Dorsolateral prefrontal cortex (tissue), 122 donors: ENCODE measurements at places on chromosomes 16 and 17.

GRCh38 chr17:6052926-6053325 lies 17.3 kb upstream of the WSCD1 start:
- DNase-seq: no peak

DNA sequence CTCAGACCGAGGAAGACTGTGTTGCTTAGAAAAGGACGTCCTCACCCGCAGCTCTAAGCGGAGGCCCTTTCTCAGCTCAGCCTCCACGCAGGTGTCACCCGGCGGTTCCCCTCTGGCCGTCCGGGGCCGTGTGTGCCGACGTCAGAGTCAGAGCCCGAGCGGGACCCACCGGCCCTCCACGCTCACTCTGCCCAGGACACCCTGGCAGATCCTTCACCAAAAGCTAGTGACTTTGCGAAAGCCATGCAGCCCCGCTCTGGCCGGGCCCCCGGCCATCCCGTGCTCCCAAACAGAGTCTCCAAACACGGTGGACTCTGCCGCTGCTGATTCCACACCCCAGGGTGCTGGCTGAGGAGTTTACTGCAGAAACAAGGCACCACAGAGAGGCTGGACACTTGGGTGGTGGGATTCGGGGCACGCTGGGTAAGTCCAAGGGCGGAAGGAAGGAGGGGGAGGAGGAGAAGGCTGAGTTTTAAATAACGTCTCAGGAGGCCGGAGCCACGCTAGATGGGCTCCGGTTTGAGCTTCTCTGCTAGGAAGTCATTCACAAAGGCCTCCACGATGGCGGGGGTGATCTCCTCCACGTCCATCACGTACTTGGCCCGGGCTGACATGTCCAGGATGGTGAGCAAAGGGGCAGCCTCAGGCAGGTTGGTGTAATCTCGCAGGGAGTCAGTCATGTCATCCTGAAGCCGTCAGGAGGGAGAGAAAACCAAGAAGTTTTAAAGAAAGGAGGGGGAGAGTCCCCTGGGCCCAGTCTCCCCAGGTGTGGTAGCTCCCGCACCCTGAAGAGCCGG lies 18.5 kb downstream of the MRM3 start:
- no peak for DNase-seq

DNA sequence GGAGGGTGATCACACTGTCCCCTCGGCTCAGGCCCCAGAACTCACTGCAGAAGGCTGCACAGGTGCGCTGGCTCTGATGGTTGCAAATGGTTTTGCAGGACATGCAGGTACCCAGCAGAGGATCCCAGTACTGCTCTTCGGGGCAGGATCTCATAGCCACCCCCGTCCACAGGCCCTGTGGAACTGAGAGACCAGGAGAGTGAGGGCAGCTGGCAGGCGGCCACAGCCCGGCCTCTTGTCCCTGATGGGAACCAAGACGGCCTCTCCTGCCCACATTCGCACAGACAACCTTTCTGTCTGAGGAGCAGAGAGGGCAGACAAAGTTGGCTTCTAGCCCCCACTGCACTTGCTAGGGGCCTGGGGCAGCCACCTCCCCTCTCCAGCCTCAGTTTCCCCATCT lies 19.5 kb downstream of the TNFRSF13B start:
- DNase-seq: peak; percentile 22

DNA sequence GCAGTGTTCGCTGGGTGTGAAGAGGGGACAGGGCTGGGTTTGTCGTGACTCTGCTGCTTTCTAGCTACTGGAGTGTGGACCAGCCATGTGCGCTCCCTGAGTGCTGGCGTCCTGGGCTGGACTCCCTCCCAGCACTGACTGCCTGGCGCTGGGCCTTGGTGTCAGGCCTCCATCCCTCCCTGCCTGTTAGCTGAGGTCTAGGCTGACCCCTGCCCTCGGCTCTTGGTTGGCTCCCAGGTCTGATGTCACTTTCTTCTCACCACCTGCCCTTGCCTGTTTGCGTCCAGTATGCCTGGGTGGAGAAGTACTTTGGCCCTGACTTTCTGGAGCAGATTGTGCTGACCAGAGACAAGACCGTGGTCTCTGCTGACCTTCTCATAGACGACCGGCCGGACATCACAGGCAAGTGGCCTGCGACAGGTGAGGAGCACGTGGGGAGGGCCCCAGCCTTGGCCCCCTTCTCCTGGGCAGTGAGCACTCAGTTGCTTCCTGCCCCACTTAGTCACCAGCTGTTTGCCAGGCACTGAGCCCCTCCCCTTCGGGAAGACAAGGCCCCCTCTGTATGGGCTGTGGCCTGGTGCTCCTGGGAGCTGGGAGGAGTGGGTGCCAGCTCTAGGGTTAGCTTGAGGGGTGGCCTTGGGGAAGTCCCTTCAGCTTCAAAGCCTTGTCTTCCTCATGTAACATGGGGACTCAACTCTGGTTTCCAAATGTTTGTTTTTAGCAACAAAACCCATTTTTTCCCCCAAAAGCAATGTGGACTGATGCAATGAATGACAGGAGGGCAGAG lies 41.5 kb downstream of the NT5M start:
- DNase-seq: no peak

DNA sequence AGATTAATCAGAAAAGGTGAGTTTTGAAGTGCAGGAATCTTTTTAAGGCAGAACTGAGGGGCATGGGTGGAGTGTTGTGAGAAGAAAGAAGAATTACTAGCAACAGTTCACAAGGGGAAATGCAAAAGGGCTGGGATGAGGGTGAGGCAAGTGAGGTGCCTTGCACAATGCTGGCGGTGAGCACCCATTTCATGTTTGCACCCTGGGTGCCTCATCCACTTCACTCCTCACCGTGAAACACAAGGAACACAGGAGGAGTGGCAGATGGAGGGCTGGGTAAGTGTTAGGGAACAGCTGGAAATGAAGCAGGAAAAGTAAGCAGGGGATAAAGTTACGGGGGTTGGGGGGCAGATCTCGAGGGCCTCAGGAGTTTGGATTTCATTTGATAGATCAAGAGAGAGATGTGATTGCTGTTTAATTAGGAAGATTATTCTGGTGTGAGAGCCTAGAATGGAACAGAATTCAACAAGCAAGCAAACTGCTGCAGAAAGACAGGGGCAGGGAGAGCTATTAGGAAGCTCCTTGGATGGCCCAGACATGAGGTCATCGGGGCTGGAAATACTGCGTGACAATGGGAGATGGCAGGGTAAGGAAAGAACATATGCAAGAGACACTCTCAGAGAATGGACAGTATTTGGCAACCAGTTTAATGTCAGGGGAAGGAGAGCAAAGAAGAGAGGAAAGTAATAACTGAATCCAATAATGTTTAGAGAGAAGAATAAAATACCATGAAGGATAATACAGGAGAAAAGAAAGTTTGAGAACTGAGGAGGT lies 8.3 kb upstream of the HEATR6 start:
- DNase-seq: no peak

DNA sequence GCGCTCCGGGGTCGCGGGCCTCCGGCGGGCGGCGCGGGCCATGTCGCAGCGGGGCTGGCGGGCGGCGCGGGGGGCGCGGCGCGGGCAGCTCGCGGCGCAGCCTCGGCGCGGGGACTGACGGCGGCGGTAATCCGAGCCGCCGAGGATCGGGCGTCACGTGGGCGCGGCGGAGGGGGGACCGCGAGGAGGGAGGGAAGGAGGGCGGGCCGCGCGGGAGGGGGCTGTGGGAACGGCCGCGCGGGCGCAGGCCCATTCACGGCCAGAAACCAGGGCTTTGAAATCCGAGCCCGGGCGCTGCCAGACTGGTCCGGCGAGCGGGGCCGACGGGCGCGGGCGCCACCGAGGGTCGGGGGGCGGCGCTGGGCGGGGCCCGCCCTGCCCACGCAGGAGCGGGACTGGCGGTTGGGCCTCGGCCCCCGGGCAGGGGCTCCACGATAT lies at the start of gene MTSS2:
MTSS2 (minus strand) TSS at position 116 of the 438 bp plus-strand sequence. CDS start 262 bp downstream, outside the sequence.
- DNase-seq: peak; percentile 88

DNA sequence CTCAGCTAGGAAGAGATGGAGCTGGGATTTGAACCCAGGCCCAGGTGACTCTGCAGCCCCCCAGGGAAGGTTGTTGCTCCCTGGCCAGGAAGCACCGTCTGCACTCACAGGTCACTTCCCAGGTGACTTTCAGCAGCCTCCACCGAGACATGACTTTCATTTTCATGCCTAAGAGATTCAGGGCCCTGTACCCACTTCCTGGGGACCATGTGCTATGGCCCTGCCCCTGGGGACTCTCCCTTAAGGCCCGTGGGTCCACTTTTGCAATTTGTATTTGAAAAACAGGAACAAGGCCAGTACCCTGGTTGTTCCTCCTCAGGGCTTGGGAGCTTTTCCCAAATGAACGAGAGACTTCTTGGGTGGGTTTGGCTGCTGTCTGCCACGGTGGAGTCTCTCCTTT lies 191.0 kb downstream of the IRF8 start:
- DNase-seq: peak; percentile 19

- DNase-seq: no peak
These were observed 10.6 kb upstream of the MEFV start for GRCh38 chr16:3266873-3267537.

DNA sequence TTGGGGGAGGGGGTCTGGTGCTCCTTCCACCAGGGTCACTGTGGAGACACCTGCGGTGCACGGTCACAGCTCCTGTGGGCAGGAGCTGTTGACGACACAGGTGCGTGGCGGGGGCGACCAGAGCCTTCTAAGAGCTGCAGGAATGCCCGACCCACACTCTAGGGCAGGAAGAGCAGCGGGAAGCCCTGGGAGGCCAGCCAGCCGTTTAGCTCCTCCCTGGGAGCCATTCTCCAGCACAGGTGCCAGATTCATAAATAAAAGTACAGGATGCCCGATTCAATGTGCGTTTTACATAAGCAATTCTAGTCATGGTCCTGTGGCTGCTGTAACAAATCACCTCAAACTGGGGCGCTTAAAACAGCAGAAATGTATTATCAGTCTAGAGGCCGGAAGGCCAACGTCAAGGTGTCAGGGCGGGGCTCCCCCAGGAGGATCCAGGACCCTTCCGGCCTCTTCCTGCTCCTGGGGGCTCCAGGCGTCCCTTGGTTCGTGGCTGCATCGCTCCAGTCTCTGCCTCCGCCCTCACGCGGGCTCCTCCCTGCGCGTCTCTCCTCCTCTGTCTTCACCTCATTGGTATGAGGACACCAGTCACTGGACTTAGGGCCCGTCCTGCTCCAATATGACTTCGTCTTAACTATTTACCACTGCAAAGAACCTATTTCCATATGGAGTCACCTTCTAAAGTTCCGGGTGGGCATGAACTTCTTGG lies 155.4 kb downstream of the FOXL1 start:
- DNase-seq: no peak

DNA sequence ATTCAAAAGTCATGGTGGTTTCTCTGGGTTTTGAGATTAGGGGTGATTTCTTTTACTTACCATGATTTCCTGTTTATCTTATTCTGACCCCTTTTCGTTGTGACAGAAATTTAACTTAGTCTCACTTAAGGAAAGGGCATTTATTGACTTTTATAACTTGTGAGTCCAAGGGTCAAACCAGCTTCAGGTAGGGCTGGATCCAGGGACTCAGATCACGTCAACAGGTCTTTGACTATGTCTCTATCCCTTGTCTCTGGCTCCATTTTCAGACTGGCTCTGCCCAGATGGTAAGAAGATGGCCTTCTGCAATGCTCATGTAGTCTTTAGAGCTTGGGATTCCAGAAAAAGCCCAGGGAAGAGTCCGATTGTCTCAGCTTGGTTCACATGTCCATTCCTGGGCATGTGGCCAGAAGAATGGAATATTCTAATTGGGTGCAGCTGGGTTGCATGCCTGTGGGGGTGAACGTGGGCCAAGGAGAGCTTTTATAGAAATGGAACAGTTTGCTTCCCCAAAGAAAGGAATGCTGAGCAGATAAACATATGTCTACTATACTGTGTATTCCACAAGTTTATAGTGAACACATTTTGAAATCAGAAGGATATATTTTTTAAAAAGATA lies 13.4 kb downstream of the USP43 start:
- DNase-seq: no peak

DNA sequence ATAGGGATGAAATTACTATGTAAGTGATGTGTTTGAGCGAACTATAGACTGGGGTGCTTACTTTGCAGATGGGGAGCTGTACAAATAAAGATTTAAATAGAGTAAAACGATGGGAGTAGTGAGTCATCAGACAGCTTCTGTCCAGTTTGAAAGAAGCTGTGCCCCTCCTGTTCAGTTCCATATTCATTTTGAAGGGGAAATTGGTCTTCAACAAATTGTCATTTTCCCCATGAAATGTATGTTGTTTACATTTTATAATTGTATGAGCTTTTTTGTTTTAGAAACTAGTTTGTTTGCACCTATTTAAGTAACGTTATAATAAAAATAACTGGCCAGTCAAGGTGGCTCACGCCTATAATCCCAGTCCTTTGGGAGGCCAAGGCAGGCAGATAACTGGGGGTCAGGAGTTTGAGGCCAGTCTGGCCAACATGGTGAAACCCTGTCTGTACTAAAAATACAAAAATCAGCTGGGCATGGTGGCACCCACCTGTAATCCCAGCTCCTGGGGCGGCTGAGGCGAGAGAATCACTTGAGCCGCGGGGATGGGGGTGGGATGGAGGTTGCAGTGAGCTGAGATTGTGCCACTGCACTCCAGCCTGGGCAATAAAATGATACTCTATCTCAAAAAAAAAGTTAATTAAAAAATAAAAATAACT lies 20.2 kb downstream of the SEC14L1 start:
- DNase-seq: no peak

DNA sequence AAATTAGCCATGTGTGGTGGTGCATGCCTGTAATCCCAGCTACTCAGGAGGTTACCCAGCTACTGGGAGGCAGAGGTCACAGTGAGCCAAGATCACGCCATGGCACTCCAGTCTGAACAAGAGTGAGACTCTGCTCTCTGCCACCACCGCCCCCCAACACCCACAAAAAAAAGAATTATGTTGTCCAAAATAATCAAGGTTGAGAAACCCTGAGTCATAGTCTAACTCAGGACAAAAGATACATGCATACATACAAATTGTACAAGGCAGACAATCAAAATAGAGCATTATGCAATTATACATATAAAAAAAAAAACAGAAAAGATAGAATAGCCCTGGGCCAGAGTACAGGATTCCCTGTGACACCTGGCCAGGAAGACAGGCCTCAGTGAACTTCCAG lies 6.6 kb upstream of the KPNB1 start:
- no peak for DNase-seq

- no peak for DNase-seq
These were observed 236.3 kb downstream of the KCNJ2 start for GRCh38 chr17:70405492-70406220.

GRCh38 chr17:50853781-50854180 lies 12.4 kb downstream of the TOB1 start:
- no peak for DNase-seq

DNA sequence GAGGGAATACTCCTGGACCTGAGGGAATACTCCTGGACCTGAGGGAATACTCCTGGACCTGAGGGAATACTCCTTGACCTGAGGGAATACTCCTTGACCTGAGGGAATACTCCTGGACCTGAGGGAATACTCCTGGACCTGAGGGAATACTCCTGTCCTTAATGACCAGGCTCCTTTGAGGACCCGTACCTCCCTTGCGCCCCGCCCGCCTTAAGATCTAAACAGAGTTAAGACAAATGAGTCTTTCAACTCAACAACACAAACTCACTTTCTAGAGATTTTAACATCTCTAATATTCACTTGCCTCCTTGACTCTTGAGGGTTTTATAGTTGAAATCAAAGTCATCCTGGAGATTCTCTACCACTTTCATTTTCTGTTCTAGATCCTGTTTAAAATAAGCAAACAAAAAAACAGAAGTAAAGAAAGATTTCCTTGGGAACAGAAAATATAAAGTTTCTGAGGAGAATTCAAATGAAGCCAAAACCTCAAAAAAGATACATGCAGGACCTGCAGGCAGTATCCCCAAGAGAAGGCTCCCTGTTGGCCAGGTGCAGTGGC lies 49.7 kb downstream of the STAT3 start:
- no peak for DNase-seq
